ENCODE measurements at places on chromosomes 6 and 20.

DNA sequence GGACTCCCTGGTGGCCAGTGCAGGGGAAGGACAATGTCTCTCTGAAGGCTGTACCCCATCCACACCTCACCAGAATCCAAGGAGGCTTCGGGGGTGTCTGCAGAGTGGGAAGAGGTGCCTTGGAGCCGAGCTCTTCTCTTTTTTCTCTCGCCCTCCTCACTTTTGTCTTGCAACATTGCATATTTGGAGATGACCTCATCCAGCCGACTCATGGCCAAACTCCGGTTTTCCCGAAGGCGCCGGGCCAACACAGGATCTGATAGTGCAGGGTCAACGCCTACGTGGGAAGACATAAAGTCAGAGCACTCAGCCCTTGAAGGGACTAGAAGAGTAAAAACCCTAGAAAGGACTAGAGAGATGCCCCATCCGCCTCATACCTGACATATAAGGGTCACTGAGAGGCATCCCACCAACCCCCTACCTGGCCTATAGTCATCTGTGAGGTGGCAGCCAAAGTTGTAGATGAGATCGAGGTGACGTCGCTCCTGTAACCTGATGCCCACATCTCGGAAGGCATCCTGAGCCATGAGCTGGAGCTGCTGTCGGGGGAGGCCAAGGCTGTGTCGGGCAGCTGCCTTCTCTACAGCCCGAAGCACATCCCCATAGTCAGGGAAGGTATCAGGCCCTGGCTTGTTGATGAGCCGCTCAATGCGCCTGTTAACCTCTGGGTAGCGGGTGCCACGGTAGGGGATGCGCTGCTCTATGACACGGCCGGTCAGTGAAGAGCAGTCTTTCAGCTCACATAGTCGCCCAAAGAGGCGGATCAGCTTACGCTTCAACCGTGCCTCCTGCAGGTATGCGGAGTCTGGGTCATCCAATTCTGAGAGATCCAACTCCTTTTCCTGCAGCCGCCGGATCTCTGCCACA is 3.0 kb upstream of the ZBTB22 start:
- no peak for DNase-seq

DNA sequence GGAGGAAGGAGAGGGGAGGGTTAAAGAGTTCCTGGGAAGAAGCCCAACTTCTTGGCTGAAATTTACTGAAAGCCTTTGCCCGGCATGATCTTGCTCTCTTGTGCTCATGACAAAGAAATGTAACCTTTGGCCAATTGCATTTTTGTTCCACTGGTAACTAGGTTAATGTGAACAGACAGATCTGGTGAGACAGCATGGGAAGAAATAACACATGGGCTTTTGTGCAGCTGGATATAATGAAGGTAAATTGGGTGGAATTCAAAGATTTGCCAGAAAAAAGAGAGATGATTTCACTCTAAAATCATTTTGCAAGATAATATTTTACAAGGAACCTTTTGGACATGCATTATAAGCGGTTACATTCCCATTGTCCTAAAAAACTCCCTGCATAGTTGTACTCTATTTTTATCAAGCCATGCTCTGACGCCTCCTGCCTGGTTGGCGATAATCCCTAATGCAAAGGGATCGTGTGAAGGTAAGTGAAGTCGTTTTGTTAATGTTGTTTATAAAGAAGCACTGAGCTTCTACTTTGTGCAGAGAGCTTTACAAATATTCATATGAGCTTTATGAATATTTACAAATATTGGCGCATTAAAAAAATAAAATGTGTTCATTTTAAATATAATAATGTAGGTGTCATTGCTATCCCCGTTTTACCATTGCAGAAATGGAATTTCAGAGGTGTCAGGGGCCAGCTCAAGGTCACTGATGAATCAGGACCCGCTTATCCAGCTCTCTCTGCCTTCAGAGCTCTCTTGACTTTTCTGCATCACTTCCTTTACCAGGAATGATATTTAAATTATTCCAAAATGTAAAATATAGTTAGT is 161.3 kb upstream of the AGPAT4 start:
- DNase-seq = peak; percentile 53

DNA sequence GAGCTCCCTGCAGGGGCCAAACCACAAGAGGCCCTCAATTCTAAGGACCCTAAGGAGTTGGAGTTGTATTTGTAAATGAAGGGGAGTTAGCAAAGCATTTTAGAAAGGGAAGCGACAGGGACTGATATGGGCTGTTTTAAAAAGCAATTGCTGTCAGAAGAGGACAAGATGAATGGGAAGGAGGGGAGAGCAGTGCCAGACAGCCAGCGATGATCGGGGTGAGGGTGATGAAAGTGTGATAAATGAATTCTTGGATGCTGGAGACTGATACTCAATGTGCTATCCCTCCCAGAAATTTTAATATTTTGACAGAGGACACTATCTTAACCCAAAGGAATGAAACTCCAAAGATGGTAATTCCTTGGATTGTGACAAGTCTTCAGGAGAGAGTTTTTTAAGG is 289.2 kb downstream of the CLIC5 start:
- no peak for DNase-seq

DNA sequence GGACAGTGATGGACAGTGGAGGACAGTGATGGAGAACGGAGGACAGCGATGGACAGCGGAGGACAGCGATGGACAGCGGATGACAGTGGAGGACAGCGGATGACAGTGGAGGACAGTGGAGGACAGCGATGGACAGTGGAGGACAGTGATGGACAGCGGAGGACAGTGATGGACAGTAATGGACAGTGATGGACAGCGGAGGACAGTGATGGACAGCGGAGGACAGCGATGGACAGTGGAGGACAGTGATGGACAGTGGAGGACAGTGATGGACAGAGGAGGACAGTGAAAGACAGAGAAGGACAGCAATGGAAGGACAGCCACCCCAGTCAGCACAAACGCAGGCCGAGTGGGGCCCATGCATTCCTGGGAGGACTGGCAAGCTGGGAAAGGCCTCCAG is 3.4 kb upstream of the NKAIN4 start:
- no peak for DNase-seq

All from urothelium cell line (cell line).